ENCODE measurements at places on chromosomes 3 and 15.
A peak's percentile ranks its signal among the peaks of the same experiment; 100 is the strongest.

DNA sequence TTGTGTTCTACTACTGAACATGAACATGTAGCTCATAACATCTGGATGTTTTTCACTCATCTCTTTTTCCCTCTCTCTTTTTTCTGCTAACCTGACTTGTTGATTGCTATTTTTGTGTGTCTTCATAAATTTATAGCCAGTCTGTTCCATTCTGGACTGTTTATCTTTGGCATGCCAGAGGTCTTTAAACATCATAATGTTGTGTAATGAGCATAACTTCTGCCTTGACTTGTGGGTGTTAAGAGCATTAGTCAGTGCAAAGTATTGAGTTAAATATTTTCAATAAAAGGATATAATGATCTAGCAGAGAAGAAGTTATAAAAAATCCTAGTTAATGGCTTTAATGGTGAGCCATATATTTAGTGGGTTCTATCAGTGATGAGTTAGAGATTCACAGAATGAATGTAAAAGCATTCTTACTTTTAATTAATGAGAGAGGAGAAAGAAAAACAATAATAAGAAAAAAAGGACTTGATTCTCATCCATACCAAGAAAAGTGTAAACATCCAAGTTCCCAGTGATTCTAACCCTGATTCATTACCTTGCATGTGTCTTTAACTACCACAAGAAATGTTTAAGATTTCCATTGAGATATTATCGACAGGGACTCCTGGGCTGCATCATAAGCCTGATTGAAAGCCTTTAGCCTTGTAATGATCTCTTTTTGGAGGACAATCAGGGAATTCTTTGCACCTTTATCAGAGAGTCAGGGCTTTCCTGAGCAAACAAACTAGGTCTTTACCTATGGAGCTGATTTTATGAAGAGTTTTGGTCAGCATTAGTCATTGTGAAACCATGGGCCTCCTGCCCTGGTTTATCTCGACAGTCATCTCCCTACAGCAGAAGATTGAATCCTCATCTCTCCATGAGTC is 22.9 kb downstream of the MITF start:
- DNase-seq: peak; percentile 84

DNA sequence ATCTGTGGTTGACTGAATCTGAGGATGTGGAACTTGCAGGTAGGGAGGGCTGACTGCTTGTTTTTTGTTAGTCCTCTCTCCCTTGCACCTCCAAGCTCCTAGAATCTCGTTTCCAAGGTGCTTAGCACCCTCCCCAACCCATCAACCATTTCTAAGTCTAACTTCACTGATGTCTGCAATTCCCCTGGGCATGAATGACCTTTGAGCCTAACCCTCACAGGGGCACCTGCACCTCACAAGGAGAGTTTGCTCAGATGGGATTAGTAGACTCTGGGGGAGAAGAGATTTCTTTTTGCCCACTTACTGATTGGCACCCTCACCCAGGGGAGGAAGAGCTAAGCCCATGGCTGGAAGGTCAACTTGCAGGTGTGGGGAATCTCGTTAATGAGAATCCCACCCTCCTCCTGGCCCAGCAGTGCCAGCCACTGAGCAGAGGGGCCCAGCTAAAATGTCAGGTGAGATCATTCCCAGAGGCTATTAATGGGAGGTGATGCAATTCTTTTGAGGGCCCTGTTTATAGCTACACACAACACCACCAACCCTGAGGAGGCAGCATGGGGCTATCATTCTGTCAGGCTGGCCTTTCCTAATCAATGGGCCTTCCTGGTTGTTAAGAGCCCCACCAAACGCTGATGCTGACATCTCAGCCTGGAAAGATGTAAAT is 81.6 kb upstream of the HERC1 start:
- peak; percentile 7 for DNase-seq

DNA sequence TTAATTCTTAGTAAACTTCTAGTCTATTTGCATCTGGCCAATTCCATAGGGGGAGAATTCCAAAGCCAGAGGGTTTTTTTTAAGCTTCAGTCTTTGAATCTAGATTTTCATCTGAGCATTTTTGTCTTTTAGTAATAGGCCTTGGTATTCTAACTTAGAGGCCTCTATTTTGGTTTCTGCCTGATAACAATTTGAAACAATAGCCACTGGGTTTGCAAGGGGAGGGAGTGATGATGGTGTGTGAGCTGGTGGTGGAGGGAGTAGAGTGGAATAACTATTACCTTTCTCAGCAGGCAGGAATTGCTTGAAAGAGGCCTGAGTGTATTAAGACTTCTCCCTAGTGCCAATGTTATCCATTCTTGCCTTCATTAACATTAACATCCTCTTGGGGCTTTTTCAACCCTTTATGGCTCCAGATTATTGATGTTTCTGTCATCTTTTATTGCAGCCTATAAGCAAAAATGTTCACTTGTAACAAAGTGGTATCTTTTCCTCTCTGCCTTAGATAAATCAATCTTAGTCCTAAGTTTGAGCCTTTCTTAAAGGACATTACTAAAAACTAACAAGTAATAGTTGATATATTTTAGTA is 26.5 kb upstream of the TCF12 start:
- DNase-seq: no peak

DNA sequence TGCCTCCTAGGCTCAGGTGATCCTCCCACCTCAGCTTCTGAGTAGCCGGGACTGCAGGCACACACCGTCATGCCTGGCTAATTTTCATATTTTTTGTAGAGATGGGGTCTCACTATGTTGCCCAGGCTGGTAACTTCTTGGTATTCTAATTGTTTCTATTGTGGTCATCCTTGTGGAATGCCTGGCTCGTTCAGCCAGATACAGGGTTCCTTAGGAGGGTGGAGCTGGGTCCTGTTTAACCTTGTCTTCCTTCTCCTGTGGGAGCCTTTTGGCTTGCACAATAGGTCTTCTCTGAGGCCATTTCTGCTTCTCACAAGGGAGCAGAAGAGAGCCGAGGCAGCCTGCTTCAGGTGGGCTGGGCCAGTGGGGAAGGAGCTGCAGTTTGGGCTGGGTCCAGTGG is 15.7 kb downstream of the PLEKHO2 start:
- peak; percentile 79 for DNase-seq

- DNase-seq: no peak
Observed at GRCh38 chr3:175421902-175422301, 562.8 kb downstream of the NAALADL2 start.

DNA sequence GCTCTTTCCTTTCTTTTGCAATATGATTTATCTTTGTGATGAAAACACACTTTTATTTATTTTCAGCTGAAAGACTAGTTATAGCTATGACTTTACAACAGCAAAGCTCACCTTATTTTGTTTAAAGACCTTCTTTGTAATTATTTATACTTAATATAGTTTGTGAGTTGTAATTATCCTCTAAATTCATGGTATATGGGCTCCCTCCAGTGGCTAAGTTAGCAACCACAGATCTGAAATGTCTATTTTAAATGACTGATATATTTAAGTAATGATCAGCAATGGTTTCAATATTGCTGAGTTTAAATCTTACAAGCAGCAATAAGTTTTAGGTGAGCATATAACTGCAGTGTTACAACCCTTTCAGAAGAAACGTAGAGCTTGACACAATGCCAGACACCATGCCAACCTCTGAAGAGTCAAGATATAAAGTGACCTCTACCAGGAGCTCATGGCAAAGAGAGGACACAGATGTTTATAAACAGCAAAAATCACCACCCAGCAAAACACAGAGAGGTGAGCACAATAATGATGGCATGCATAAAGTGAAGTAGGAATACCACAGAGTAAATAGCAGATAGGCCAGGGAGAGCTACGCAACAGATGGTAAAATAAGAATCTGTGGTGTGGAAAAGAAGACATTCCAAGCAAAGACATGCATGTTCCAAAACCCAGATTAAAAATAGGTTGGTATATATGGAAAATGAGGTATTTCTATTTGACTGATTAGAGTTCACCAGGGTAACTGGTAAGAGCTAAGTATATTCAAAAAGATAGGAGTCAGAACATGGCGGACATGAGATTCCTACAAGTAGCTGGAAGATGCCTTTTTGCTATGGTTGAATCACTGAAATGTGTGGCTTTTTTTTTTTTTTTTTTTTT is 143.7 kb upstream of the ZNF385D start:
- DNase-seq: peak; percentile 43

DNA sequence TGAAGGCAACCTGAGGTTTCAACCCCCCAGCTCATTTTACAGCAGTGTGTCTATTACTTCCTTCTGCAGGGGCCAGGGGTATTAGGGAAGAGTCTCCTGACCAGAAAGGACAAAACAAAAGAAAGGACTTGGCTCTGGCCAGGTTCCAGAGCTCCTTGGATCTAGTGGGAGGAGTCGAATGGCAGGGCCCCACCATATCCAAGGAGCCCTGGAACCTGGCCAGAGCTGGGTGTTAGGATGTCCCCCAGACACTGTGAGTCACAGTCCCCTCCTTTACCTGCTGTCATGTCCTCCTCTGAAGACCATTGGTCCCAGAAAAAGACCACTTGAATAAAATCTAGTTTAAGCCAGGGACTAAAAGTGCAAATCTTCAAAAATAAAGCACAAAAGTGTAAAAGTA is 113.2 kb downstream of the EEFSEC start:
- peak; percentile 55 for DNase-seq

- peak; percentile 95 for DNase-seq
Observed at GRCh38 chr15:85412956-85413854, 32.8 kb downstream of the AKAP13 start.

DNA sequence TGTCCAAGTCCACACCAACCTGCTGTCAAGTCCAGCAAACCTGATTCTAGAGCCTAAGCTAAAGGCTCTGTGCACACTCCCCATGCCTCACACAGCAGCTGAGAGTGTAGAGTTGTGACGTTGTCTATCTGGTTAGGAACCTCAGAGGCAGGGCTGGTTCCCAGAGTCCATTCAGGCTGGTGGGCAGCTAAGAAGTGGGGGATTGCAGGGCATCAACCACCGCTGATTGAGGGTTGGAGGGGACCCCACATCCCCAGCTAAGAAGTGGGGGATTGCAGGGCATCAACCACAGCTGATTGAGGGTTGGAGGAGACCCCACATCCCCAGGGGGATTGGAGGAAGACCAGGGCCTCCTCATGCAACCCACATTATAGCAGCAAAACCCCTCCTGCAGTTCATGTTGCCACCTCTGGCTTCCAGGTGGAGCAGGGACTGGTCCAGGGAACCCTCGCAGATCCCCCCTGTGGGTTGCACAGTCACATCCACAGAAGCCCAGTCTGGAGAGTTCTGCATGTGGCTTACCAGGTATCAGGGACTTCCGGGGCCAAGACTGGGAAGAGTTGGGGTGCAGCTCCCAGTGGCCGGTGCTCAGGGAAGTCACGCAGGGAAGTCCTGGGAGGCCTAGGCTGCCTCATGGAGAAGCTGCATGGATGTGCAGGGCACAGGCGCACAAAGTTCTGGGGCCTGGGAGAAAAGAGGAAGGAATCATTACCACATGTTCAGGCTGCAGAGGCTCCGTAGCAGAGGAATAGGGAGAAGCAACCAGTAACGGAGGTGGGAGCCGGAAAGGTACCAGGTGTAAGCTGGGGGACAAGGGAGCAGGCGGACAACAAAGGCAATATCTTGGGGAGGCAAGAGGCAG is 71.4 kb upstream of the PCSK6 start:
- no peak for DNase-seq

- peak; percentile 16 for DNase-seq
Observed at GRCh38 chr15:37771465-37771864, 163.0 kb upstream of the TMCO5A start.

- peak; percentile 88 for DNase-seq
Observed at GRCh38 chr3:102102394-102102793, 253.1 kb downstream of the NFKBIZ start.

DNA sequence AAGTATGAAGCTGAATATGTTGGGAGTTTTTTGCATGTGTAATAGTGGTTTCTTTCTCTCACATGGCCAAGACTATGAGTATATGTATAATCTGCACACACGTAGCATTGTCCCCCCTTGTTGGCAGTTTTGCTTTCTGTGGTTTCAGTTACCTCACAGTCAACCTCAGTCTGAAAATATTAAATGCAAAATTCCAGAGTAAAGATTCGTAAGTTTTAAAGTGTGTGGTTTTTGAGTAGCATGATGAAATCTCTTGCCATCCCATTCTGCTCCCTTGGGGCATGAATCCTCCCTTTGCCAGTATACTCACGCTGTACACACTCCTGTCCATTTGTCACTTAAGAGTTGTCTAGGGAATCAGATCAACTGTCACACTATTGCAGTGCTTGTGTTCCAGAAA is 742.0 kb upstream of the CCDC54 start:
- peak; percentile 68 for DNase-seq

DNA sequence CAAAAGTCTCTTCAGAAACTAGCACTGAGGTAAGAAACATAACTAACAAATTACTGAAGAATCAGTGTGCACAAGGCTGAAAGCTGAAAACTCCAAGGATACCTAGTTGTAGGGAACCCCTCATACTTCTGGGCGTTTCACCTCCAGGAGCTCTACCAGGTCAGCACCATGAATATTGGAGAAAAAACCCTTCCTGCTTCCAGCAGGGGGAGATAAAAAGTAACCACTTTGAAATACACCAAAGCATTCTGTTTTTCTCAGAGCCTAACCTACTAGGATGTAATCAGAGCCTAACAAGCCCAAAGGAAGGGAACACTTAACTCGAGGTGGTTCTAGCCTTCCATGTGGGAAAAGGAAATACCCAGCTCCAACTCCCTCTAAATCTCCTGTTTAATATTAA is 175.8 kb upstream of the MME start:
- peak; percentile 26 for DNase-seq

- DNase-seq: peak; percentile 28
Observed at GRCh38 chr3:74624301-74624700, 9.8 kb upstream of the CNTN3 start.

DNA sequence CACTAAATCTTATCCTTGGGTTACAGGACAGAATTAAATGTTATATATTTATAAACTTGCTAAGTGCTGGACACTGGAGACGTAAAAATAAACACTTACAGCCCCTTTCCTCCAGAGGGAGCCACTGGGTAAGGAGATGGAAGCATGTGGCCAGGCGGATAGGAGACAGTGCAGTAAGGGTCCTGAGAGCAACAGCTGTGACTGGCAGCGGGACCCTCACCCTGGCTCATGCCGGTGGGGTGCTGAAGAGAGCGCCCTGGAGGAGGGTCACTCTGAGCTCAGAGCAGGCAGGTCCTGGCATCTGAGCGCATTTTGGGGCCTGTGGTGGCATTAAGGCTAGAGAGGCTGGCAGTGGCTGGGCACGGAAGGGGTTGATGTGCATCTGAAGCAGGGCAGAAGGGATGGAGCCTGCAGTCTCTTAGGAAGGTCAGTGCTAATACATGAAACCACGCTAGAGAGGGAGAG is 16.0 kb downstream of the SEC61A1 start:
- DNase-seq: peak; percentile 55

- DNase-seq: no peak
Observed at GRCh38 chr3:26029321-26029720, 239.4 kb downstream of the OXSM start.

GRCh38 chr3:5675319-5675718 is 487.8 kb downstream of the EDEM1 start:
- DNase-seq: no peak

- peak; percentile 55 for DNase-seq
Observed at GRCh38 chr3:194133661-194134230, 2.2 kb upstream of the HES1 start.

GRCh38 chr15:74007820-74008371 is 13.4 kb downstream of the PML start:
- peak; percentile 44 for DNase-seq

GRCh38 chr3:105927741-105928140 is 58.9 kb upstream of the CBLB start:
- no peak for DNase-seq
